ENCODE measurements at places on chromosomes 5 and 9.

GRCh38 chr9:34381323-34381722 is 4.6 kb upstream of the MYORG start:
- DNase-seq, result no peak

DNA sequence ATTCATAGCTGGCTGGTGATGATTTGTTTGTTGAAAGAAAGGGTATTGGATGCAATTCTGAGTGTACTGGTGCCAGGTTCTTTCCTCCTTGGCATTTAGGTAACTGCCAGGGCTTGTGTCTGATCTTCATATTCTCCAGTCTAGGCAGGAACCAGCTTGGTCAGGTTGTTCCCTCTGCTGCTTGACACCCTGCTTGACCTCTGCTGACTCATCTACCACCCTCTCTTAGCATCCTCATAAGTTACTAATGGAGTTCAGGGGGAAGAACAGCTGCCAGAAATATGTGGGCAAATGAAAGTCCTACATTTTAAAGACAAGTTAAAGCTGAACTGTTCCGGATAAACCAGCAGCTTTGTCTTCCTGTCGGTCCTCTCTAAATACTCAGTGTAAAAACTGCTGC is 116.1 kb upstream of the TNC start:
- DNase-seq, result peak; percentile 88

- no peak for DNase-seq
Observed at GRCh38 chr9:16282216-16282615, 588.3 kb downstream of the BNC2 start.

DNA sequence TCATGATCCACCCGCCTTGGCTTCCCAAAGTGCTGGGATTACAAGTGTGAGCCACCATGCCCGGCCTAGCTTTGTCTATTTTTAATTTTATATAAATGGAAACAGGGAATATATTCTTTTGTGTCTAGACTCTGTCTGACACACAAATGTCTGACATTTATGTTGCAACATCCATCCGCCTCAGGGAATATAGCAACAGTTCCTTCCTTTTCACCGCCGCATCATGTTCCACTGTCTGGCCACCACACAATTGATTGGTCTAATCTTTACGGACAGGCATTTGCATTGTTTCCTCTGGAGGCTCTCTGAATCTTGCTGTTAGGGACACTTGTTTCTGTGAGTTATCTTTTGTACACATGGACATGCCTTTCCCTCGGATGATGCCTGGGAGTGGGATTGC is 20.1 kb upstream of the TBC1D9B start:
- DNase-seq, result no peak

DNA sequence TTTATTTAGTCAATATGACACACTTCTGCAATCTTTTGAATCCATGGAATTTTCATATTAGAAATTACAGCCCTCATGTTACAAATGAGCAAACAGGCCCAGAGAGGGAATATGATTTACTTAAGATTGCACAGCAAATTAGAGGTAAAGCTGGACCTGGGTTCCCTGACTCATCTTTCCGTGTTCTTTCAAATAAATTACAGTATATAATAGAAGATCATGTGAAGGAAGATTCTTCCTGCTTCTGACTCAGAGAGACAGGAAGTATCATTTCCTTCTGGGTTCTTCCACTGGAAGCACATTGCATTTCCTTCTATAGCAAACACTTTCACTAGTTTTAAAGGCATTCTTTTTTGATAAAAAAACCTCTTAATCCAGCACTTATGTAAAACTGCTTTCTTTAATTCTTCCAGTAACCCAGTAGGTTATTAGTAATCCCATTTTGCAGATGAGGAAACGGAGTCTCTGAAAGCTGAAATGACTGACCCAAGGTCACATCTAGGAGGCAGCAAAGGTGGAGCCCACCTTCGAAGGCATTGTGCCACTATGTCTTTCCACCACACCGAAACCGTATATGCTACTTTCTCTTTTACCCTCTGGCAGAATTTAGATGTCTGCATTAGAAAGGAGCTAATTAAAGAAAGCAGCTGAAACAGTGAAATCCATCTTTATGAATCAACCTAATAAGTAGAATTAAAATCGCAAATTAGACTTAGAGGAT is 566.7 kb upstream of the KLF4 start:
- peak; percentile 82 for DNase-seq

GRCh38 chr5:95963650-95964410 is 2.2 kb upstream of the ELL2 start:
- peak; percentile 8 for DNase-seq

- DNase-seq, result no peak
Observed at GRCh38 chr5:143225511-143225910, 178.0 kb downstream of the NR3C1 start.

GRCh38 chr5:173316339-173317020 is 11.7 kb downstream of the STC2 start:
- DNase-seq, result no peak

GRCh38 chr9:133282464-133283238 is 7.7 kb upstream of the ABO start:
- no peak for DNase-seq

- no peak for DNase-seq
Observed at GRCh38 chr5:43117092-43117491, 3.6 kb upstream of the ZNF131 start.

DNA sequence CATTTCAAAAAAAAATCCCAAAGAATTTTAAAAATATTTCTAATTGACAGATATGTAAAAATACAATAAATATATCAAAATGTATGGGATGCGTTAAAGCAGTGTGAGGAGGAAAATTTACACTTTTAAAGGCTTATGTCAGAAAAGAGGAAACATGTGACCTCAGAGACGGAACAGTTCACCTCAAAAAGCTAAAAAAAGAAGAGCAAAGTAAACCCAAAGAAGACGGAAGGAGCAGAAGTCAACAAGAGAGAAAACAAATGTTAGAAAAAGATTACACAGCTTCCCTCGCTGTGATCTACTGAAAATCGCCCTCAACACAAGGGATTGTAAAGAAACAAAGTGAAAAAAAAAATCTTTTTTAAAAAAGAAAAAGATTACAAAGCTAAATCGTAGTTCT is 186.9 kb downstream of the AUH start:
- no peak for DNase-seq

- DNase-seq, result no peak
Observed at GRCh38 chr9:121815546-121816448, 164.4 kb downstream of the DAB2IP start.

GRCh38 chr5:178780581-178781498 is 50.4 kb upstream of the ZNF354A start:
- no peak for DNase-seq

DNA sequence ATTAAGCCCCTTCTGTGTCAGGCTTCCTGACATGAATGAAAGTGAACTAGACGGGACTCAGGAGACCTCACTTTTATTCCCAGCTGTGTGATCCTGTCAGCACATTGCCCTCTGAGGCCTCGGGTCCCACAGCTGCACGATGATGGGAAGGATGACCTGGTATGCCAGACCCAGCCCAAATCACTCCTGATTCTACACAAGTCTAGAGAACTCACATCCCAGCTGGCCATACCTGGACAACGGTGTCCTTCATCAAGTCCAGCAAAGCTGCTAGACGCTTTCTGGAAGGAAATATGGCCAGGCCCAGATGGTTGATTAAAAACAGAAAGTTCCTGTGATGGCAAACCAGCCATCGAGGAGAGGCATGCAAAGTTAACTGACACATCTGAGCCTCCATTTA is 118.0 kb upstream of the FSTL4 start:
- no peak for DNase-seq
